Left colon (tissue), 2 donors: ENCODE measurements at places on chromosomes 3 and 15.

DNA sequence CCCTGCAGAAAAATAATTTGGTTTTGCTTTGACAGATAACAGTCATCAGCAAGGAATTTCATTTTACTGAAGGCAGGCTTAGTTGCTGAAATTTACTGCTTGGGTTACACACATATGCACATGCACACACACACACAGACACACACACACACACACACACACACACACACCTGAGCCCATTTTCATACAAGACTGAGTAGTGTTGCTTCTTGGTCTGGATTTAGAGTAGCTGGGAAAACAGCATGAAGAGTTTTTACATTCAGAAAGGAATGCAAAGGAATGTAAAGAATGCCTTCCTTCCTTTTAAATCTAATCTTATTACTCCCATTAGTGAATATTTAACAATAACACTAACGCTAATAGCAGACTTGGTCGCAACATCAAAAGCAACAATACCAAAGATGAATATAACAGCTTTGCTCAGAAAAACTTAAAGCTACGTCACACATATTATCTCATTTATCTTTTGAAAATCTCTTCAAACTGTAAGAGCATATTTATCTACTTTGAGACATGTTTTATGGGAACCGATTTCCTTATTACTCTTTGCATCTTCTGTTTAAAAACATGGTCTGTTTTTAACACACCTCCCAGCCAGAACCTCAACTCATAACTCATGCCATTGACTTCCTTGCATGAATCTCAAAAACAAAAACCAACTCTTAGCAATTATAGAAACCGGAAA is 32.5 kb downstream of the RFTN1 start:
- DNase-seq, result no peak

- DNase-seq, result no peak
Observed at GRCh38 chr15:29418178-29418577, 148.6 kb upstream of the NSMCE3 start.

GRCh38 chr15:59791755-59792154 is 102.6 kb upstream of the BNIP2 start:
- no peak for DNase-seq

DNA sequence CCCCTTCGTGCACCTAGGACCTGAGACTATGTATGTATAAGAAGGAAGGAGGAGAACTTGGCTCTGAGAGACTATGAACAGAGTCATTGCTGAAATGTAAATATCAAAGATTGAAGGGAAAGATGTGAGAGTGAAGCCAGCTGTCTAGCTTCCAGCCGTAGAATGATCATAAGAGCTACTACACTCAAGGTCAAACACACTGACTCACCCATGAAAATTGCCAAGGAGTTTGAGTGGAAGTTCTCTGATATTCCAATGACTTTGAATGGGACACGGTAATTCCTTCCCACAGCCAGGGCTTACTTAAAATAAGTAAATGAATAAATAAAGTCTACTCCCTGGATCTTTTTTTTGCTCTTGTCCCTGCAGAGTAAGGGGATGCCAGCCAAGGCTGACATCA is 398.9 kb upstream of the TPRG1 start:
- DNase-seq, result no peak

- DNase-seq, result no peak
Observed at GRCh38 chr3:197787412-197787811, 3.6 kb upstream of the LRCH3 start.

- DNase-seq, result no peak
Observed at GRCh38 chr3:186427627-186428281, 65.7 kb upstream of the DGKG start.

DNA sequence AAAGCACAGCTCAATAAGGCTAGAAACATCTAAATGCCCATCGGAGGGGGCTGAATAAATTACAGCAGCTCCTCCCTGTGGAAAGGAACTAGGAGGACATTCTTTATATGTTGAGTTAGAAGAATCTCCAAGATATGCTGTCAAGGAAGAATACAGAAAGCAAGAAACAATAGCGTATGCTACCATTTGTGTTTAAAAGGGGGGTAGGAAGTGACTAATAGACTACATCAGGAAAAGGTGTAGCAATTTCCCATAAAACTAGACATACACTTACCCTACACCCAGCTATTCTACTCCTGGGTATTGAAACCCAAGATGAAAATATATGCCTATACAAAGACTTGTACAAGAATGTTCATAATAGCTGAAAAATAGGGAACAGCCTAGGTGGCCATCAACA is 21.6 kb downstream of the SEC61A1 start:
- no peak for DNase-seq

- no peak for DNase-seq
Observed at GRCh38 chr15:101637516-101637915, 14.7 kb downstream of the TM2D3 start.

GRCh38 chr3:171123915-171124314 is 97.4 kb upstream of the SLC2A2 start:
- no peak for DNase-seq

DNA sequence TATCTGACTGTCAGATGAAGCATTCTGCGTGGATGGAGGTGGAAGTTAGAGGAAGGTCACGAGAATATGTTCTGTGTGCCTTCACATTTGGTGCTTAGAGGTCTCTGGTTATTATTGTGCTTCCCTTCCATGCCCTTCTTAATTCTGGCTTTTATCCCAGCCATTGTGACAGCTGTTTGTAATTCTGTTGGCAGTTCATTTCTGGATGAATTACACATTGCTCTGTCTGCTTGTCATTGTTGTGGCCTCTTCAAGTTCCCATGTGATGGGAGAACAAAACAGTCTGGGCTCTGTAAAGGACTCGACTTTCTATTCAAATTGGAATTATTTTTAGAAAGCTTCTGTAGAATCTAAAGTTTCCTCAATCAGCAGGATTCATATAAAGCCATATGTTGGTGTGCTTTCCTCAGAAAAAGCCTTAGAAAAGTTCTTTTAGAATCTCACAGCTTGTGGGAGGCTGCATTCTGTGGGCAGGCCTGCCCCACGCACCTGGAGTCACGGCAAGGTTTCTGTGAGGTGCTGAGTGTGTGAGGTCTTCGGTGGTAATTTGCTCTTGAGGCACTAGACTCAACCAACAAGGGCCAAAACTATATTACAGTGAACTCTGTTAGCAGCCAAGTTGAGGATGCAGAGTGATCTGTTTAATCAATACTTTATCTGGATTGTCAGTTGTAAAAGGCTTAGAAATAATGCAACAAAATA is 397.4 kb upstream of the AZI2 start:
- DNase-seq, result no peak

DNA sequence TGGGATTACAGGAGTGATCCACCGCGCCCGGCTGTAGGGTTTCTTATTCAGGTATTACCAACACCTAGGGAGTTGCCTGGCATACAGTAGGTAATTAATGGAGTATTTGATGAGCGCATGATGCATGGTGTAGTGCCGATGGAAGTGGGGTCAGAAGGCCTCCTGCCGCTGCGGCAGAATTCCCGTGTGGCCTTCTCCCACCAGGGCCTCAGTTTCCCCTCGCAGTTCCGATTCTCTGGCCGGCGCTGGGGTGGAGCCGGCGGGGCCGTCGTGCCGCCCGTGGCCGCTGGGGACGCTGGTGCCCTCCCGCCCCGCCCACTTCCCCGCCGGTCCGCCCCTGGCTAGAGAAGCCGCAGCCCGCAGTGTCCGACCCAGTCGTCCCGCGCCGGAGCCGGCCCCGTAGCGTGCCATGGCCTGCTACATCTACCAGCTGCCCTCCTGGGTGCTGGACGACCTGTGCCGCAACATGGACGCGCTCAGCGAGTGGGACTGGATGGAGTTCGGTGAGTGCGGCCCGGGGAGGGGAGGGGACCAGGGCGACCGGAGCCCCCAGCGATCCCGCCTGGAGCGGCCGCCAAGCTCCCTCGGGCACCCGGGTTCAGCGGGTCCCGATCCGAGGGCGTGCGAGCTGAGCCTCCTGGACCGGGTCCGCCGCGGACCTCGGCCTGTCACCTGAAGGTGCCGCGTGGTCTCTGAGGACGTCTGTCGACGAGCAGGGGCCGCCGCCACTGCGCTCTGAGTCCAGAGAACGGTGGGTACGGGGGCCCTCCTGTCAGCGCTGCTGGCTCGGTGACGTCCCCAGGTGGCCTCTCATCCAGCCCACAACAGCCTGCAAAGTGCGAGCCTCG is at the start of gene IRAK2:
TSS of gene IRAK2 (plus strand) at position 374 of the 848 bp plus-strand sequence. CDS start at position 410, 36 bp downstream.
- peak; percentile 57 for DNase-seq

DNA sequence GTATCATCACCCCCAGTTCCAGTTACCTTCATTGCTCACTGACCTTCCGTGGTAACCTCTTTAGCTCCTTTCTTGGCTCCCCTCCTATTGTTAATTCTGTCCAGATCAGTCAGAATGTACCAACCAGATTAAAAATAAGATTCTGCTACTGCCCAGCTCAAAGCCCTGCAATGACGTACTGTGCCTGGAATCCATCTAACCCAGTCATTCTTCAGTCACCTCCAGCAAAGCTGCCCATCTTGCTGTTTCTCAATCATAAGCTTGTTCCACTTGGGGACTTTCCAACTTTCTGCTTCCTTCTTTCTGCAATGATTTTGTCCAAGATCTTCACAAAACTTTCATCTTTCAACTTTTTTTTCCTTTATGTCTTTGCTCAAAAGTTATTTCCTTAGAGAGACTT is 512.0 kb upstream of the ZNF385D start:
- no peak for DNase-seq

GRCh38 chr15:76286271-76286879 is 24.9 kb downstream of the ETFA start:
- no peak for DNase-seq

GRCh38 chr15:36942248-36942827 is 158.0 kb downstream of the MEIS2 start:
- DNase-seq, result no peak

- no peak for DNase-seq
Observed at GRCh38 chr3:72896996-72897757, 9.3 kb downstream of the GXYLT2 start.

DNA sequence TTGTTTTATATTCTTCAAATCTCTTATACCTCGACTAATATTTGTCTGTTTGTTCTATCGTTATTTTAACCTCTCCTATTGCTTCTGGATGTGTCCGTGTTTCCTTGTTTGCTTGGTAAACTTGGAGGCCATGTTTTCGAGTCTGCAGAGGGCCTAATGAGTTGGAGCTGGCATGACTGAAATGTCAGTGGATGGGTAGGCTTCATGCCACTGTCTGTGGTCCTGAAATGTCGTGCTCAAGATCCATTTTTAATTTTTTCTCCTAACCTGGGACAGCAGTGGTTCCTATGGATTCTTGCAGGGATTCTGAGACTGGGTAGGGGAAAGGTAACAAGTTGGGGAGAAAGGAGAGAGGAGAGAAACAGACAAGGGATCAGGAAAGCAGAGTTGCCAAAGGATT is 18.8 kb upstream of the GASK1A start:
- no peak for DNase-seq

GRCh38 chr3:142296507-142296906 is 71.1 kb upstream of the GK5 start:
- DNase-seq, result no peak

DNA sequence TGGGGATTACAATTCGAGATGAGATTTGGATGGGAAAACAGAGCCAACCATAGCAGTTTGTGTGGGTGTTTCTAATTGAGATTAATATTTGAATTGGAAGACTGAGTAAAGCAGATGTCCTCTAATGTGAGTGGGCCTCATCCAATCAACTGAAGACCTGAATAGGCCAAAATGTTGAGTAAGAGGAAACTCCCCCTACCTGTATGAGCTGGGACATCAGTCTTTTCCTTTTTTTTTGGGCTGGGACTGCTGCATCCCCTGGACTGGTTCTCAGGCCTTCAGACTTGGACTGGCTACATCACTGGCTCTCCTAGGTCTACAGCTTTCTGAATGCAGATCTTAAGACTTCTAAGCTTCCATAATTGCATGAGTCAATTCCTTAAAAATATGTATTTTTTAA is 144.1 kb downstream of the CD47 start:
- no peak for DNase-seq

GRCh38 chr3:196117809-196118208 is 35.9 kb upstream of the TFRC start:
- no peak for DNase-seq

- no peak for DNase-seq
Observed at GRCh38 chr3:189142527-189142926, 29.2 kb upstream of the TPRG1 start.

- DNase-seq, result no peak
Observed at GRCh38 chr3:38556640-38557358, 60.7 kb downstream of the EXOG start.

DNA sequence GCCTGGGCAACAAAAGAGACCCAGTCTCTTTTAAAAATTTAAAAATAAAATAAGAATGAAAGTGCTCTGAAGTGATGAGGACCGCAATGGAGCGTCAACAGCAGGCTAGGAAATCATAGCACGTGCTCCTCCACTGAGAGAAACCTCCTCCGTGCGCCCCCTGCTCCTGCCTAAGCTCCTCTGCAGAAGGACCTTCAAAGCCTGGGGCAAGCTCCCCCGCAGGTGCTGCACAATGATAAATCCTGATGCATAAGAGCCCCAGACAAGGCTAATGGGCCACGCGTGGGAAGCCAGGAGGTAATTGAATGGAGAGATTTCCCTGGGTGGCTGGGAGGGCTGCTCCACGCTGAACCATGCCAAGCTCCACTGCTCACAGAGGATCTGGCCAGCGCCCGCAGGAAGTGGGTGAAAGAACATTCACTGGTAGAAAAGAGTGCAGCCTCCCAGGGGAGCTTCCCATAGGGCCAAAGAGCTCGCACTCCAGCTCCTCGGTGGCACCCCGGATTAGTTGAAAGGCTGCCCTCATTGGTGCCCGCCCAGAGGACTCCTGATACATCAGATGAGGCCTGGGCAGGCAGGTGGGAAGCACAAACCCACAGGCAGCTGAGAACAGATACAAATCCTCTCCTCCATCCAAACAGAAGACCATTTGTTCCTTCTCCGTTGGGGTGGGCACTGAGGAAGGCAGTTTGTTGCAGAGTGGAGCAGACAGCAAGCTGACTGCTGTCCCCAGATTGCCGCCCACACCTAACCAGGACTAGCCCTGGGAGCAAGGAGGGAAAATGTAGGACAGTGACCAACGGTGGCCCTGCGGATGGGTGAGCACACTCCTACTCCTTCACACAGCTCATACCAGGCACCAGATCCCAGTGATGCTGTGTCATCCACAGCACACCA is 52.5 kb downstream of the CPN2 start:
- DNase-seq, result no peak

GRCh38 chr3:151319628-151320027 is 3.0 kb upstream of the GPR87 start:
- no peak for DNase-seq

DNA sequence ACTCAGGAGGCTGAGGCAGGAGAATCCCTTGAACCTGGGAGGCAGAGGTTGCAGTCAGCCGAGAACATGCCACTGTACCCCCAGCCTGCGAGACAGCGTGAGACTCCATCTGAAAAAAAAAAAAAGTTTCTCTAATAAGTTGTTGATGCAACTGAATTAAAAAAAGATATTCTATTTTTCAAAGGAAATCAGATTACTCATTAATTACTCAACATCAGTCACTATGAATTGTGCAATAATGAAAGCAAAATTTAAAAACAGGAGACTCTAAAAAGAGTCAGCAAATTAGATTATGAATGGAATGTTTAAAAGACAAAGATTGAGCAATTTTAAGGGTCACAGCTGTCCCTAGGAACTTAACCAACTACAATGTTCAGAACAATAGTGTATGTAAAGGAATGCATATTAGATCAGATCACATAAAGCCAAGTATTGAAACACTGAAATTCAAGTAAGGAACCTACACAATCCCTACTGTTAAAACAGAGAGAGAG is 60.2 kb upstream of the SLC4A7 start:
- no peak for DNase-seq

GRCh38 chr3:16514755-16515353 is 1.4 kb upstream of the RFTN1 start:
- no peak for DNase-seq

GRCh38 chr3:15979495-15979894 is 181.7 kb upstream of the ANKRD28 start:
- DNase-seq, result no peak
